ENCODE measurements at places on chromosomes 2 and 18. TPM values are rescaled to one million over a fixed set of nuclear protein-coding genes. Genes with fewer than 3 reads are reported as not detected.

AQP12A gene
- total RNA-seq: not detected

SKA1 gene
- 13.3 TPM for total RNA-seq

TCF23 gene
- not detected for total RNA-seq

SP5 gene
- 1.8 TPM for total RNA-seq

CCBE1 gene
- 0.17 TPM for total RNA-seq

ASXL3 gene
- total RNA-seq: not detected

LOXL3 gene
- 0.81 TPM for total RNA-seq

CNOT11 gene
- total RNA-seq: 125 TPM

ADRA2B gene
- 0.32 TPM for total RNA-seq

BIN1 gene
- 89.3 TPM for total RNA-seq

POTEI gene
- not detected for total RNA-seq

RAMP1 gene
- total RNA-seq: not detected

NYAP2 gene
- total RNA-seq: not detected

PRKAG3 gene
- total RNA-seq: not detected

CELF4 gene
- total RNA-seq: not detected

TP53I3 gene
- 185 TPM for total RNA-seq

CNRIP1 gene
- total RNA-seq: 7.2 TPM

VWA3B gene
- not detected for total RNA-seq

ANKRD30B gene
- total RNA-seq: not detected

- DNase-seq: no peak
Observed at GRCh38 chr18:7645756-7646155, 78.6 kb downstream of the PTPRM start.

DNA sequence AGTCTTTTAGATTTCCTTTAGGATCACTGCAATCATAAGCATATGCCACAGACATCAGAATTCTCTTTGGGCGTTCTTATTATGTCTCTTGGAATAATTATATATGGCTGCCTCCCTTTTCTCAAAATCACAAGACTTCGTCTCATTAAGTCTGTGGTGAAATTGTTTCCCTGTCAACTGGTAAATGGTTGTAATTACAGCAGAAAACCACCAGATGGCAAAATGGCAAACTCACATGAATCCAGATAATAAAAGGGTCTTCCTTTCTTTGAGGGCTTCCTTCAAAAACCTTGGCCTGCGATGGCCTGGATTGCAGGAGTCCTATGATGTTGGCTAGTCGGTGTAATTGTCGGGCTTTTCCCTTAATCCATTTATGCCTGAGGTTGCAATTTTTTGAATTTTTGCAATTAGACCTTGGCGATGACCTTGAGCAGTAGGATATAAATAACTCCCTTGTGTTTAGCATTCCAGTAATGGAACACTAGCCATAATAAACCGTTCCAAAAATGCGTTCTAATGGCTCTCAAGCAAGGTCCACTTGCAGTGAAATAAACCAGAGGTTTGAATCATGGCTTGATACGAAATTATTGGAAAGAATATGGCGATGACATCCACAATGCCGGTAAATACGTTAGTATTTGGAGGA lies 656.4 kb downstream of the MBD2 start:
- DNase-seq: peak; percentile 16

DNA sequence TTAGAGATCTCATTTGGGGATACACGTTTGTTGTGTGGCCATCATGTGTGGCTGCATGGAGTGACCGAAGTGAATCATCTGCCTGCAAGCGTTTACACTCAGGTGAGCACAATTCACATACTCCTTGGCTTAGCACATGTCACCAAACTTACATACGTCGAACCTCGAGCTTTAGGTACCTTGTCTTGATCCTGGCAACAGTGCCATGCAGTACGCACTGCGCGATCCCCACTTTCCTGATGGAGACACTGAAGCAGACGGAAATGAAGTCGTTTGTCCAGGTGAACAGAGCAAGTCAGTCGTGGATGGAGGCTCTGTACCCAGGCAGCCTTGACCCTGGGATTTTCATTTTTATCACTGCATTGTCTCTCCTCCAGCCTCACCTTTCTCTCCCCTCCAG lies 32.3 kb downstream of the KLHL29 start:
- no peak for DNase-seq

DNA sequence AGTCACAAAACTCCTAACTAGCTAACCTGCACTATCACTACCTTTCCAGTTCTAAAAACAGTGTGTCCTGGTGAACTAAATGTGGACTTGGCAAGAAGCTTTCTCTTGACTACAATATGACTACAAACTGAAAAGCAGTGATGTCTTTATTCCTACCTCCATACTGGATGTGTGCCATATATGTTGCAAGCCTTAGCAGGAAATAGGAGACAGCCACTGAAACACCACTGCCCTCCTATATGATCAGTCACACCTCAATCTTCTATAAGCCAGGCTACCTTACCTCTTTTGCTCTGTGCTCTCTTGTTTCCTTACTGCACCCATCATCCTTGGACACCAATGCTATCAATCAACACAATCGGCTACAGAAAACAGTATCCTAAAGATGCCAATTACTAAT lies 34.1 kb downstream of the SS18 start:
- no peak for DNase-seq

- DNase-seq: no peak
Observed at GRCh38 chr2:10141736-10142639, 19.4 kb downstream of the RRM2 start.

GRCh38 chr18:24518596-24518995 lies 58.2 kb downstream of the HRH4 start:
- DNase-seq: no peak

GRCh38 chr18:68779169-68779568 lies 18.7 kb upstream of the CCDC102B start:
- no peak for DNase-seq

DNA sequence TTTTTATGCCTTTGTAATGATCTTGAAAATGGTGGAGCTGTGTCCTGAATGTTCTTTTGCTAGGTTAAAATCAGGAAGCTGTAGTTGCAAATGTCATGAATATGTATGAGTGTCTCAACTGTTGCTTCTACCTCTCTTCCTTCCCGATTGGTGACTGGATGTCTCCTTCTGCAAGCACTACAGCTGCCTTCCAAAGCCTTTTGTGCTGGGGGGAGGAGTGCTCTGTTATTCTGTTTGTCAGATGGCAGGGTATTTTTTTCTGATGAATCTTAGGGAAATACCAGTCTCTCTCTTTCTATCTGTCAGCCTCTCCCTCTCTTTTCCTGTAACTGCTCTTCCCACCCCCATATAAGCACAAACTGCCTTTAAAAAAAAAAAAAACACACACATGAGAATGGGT lies 1396.3 kb upstream of the CELF4 start:
- no peak for DNase-seq

GRCh38 chr2:217652761-217653639 lies 349.8 kb downstream of the TNS1 start:
- DNase-seq: peak; percentile 97

DNA sequence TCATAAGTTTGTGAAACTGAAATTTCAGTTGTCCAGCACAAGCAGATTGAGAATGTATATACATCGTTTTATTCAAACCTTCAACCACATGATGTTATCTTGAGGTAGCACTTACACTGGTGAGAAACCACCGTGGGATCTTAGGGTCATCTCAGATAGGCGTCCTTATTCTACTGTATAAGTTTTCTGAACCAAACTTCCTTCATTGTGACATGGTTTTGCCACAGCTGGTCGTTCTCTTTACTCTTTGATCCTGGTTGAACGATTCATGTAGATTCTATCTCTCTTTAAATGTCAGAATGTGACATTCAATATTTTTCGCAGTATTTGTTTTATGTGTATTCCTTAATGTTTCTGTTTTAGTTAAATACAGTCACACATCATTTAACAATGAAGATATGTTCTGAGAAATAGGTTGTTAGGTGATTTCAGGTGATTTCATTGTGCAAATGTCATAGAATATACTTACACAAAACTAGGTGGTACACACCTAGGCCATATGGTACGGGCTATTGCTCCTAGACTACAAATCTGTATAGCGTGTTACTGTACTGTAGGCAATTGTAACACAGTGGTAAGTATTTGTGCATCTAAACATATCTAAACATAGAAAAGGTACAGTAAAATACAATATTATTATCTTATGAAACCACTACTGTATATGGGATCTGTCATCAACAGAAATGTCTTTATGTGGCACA lies 17.9 kb upstream of the ARHGAP25 start:
- DNase-seq: no peak

GRCh38 chr2:222057347-222058073 lies 241.3 kb downstream of the PAX3 start:
- DNase-seq: no peak

GRCh38 chr2:239160226-239161143 lies 240.3 kb downstream of the HDAC4 start:
- no peak for DNase-seq

DNA sequence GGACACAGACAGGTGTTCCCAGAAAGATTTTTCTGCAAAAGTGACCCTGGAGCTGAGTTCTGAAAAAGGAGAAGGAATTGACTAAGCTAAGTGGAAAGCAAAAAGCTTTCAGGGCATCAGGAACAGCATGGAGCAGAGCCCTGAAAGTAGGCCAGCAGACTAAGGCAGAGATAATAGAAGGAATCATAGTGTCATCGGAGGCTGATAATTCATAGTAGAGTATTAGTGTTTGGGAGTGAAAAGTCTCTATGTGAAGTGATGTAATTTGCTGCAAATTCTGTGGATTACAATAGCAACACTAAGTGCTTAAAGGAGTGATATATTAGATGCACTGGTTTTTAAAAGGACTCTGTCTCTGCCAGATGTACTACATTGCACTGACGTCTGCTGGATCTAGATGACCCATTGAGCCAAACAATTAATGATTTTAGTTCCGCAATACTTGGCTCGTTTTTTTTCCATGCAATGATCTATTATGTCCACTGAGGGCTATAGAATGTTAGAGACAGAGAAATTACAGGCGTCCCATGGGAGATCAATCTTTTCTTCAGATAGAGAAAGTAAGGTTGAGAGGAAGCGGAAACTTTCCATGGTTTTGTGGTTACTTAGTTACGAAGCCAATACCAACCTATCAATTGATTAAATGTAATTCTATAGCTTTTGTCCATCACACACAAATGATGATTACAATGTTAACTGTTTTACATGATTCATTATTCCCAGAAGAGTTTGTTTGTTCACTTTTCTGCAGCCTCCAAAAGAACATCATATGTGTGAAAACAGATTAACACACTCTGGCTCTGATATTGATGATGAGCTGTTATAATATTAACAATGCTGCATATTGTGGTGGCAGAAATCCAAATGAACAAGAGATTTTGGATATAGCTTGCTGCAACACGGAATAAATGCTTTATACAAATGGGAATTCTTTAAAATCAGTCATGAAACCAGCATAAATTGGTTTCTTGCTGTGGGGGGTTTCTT lies 143.7 kb downstream of the MC4R start:
- no peak for DNase-seq

DNA sequence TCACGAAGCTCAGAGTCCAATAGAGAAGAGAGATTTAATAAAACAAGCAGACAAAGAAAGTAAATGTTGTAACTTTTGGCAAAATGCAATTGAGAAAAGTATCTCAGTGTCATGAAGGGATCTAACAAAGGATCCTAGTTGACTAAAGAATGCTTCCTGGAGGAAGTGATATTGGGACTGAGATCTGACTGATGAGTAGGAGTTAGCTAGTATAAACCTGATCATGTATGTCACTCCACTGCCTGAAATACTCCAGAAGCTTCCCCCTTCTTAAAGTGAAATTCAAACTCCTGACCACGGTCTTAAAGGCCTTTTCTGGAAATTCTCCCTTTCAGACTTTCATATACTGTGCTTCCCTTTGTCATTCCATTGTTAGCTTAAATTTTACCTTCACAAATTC lies 1102.4 kb upstream of the ZEB2 start:
- DNase-seq: no peak

GRCh38 chr2:160365716-160366367 lies 127.8 kb downstream of the RBMS1 start:
- DNase-seq: no peak

GRCh38 chr2:229701716-229702115 lies 12.6 kb downstream of the DNER start:
- DNase-seq: no peak

GRCh38 chr2:54295911-54296310 lies 39.9 kb upstream of the TSPYL6 start:
- no peak for DNase-seq

DNA sequence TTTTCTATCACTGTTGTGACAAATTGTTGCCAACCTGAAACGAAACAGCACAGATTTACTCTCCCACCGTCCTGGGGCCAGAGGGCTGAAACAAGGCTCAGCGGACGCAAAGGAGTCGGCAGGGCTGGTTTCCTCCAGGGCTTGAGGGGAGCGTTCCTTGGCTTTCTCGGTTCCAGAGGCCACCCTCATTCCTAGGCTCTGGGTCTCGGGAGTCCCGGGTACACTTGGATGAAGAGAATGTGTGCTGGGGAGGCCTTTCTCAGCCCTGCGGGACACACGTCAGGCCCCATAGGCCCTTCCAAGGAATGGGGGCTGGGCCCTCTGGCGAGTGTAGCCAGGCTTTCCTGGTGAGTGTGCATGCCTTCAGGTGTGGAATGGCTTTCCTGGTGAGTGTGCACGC lies 287.3 kb upstream of the HS6ST1 start:
- DNase-seq: no peak

GRCh38 chr18:45291621-45292615 lies 323.4 kb upstream of the SLC14A2 start:
- DNase-seq: no peak

DNA sequence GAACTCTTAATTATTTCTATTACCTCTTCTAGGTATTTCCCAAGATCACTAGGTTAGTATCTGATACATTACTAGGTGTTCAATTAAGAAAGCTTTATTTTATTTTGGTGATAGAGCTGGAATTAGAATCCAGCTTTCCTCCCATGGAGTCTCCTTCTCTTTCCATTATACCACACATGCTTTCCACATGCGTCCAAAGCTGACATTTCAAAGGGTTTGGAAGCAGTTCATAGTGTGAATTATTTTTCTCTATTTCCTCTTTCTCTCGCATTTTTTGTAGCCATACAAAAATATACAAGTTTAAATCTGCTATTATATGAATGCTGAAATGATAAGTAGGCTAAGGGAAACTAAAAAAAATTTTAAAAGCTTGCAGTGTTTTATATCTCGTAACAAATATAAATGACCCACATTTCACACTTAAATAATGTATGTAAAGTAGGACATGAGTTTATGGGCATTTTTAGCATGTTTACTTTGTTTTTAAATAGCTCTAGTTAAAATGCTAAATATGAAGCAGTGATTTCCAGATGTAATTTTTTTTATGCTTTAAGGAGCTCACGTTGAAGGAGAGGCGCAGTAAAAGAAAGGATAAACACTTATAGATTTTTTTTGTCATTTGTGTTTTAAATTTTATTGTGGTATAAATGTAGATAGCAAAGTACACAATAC lies 20.1 kb downstream of the ZC3H6 start:
- DNase-seq: no peak

- DNase-seq: no peak
Observed at GRCh38 chr2:8249769-8250168, 432.1 kb upstream of the ID2 start.

- DNase-seq: no peak
Observed at GRCh38 chr2:171615069-171615468, 72.2 kb upstream of the DYNC1I2 start.

DNA sequence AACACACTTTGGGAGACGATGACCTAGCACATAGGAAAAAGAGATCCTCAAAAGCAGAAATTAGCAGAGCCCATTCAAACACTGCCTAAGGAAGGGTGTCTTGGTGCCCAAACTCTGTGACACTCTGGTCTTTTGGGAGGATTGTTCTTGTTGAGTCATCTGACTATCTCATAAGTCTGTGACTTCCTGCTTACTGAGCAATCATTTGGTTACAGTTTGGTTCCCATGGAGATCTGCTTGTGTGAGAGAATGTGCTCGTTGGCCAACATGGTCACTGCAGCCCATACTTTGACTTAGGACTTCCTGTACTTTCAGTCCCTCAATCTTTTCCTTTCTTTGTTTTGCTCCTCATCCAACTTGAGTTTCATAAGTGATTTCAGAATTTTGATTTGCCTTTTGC lies 602.9 kb downstream of the NYAP2 start:
- peak; percentile 27 for DNase-seq

Measured in Caki2 (cell line).